Sigmoid colon (tissue), 7 donors: ENCODE measurements at places on chromosomes 13 and 19.
A peak's percentile ranks its signal among the peaks of the same experiment; 100 is the strongest.

DNA sequence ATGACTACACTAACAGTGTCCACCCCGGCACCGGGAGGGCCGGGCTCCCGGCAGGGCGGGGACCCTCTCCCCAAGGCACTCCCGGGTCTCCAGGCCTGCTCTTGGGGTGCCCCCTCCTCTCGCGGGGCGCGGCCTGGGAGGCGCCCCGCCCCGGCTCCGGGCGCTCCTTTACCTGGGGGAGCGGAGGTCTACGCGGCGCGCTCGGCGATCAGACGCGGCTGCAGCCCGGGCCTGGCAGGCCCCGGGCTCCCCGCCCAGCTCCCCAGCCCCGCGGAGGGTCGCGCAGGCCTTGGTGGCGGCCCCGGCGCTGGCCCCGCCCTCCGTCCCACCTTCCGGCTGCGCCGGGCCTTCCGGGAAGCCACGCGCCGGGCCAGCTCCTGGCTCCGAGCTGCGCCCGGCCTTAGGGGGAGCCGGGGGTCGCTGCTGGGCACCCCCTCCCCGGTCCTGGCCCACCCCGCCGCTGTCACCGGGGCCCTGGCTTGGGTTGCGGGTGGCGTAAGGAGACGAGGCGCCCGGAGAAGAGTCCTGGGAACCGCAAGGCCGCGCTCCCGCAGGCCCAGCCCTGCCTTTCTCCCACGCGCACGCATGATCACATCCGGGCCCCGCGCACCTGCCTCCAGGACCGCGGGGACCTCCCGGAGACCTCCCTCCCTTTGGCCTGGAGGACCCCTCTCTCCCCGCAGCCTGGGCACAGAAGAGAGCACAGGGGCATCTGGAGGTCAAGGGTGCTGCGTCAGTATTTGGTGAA, at the start of gene C19orf12:
Gene C19orf12 (minus strand): TSS at position 309 of the 748 bp plus-strand sequence. CDS start 6,848 bp downstream, outside the sequence.
- peak within 1 kb of the TSS; percentile 88 for H3K4me3 ChIP-seq
- DNase-seq = peak; percentile 76
- H3K27ac ChIP-seq = peak within 1 kb of the TSS; percentile 95
- no peaks in the 10 kb centered on the region for H3K4me1 ChIP-seq
- H3K27me3 ChIP-seq = no peaks in the 10 kb centered on the region

- H3K36me3 ChIP-seq = no peaks in the 10 kb centered on the region
- peak overlapping the region; percentile 98 for H3K27ac ChIP-seq
- no peak overlapping the region for H3K4me3 ChIP-seq
- H3K27me3 ChIP-seq = no peaks in the 10 kb centered on the region
- no peak for DNase-seq
Observed at GRCh38 chr13:110413016-110413675, 106.1 kb downstream of the COL4A2 start.

DNA sequence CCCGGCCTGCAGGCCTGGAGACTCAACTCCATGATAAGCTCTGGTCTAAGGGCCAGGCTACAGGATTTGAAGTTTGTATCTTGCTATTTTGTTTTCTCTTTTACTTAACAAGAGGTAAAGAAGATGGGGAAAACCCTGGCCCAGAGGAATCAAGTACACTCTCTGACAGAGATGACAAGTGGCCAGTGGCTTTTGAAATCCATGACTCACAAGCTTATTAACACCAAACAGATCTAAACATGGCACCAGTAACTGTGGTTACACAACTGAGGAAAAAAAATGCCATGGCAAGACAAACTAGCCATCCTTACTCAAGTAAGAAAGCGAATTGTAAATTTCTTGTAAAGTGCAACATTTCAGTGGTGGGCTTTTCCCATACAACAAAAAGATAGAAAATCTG, 72.6 kb upstream of the SERTM1 start:
- DNase-seq = no peak
- no peak overlapping the region for H3K27ac ChIP-seq
- H3K4me3 ChIP-seq = no peak overlapping the region
- no peaks in the 10 kb centered on the region for H3K4me1 ChIP-seq
- H3K36me3 ChIP-seq = no peaks in the 10 kb centered on the region

- no peak overlapping the region for H3K4me3 ChIP-seq
- H3K36me3 ChIP-seq = no peaks in the 10 kb centered on the region
- DNase-seq = peak; percentile 55
- no peaks in the 10 kb centered on the region for H3K27me3 ChIP-seq
- peaks cover 8% of the 10 kb centered on the region for H3K4me1 ChIP-seq
- H3K27ac ChIP-seq = no peak overlapping the region
Observed at GRCh38 chr13:30835442-30835841, 70.6 kb upstream of the MEDAG start.

DNA sequence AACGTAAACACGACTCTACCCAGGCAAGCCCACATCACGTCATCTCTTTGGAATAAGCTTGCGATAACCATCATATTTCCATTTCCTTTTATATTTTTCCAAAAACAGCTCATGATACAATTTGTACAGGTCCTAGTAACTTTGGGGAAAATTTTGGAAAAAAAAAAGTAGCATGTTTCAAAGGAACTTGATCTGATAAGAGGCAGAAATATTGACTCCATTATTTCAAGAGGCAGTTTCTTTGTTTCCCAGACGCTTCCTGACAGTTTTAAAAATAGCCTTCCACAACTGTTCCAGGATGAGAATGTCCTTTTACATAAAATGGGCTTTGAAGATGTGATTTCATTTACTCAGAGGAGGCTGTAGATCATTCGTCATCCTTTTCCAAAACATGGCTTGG, 23.1 kb downstream of the KLF2 start:
- H3K4me3 ChIP-seq = no peak overlapping the region
- peaks cover 4% of the 10 kb centered on the region for H3K4me1 ChIP-seq
- H3K27ac ChIP-seq = no peak overlapping the region
- no peaks in the 10 kb centered on the region for H3K36me3 ChIP-seq

GRCh38 chr13:41588899-41589298, 131.5 kb downstream of the RGCC start:
- H3K27me3 ChIP-seq = no peaks in the 10 kb centered on the region
- H3K36me3 ChIP-seq = no peaks in the 10 kb centered on the region
- no peak for DNase-seq
- H3K4me3 ChIP-seq = no peak overlapping the region

GRCh38 chr19:3175781-3176714, 2.5 kb upstream of the S1PR4 start:
- H3K27me3 ChIP-seq = no peaks in the 10 kb centered on the region
- H3K36me3 ChIP-seq = no peaks in the 10 kb centered on the region
- DNase-seq = no peak
- H3K4me3 ChIP-seq = no peak overlapping the region

DNA sequence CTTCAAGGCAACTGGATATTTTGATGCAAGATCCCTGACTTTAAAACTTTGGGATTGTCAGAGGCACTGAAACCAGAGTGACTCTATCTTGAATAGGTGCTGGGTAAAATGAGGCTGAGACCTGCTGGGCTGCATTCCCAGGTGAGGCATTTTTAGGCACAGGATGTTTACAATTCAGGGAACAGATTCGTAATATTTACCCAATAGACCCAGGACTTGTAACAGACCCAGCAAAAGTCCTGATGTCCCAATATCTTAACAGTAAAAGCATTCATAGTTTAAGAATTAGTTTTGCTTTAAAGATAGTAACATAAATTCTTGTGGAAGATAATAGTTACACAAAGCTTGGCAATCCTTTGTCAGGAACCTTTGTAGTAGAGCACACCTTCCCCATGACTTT, 166.2 kb downstream of the FGF14 start:
- no peaks in the 10 kb centered on the region for H3K4me1 ChIP-seq
- H3K4me3 ChIP-seq = no peak overlapping the region
- DNase-seq = no peak

DNA sequence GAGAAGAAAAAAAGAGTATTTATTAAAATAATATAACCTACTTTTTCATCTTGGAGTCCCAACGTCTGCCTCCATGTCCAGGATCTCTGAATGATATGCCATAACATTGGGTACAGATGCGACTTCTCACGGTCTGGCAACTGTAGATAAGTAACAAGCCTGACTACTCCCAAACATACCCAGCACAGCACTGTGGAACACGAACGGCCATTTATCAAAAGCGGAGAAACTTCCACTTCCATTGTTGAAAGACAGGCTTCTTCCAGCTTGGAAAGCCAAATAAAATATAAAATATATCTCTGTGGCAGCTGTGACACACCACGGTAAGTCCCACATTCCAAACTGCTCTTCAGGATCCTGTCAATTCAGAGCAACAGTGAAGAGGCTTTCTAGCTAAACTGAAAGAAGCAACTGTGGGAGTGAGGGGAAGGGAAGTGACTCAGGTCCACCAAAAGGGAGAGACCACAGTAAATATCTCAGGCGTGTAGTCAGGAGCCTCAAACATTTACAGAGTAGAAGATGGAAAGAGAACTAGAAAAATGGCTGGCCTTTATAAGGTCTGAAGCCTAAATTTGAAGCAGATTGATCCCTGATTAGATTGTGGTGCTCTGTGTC, 331.7 kb downstream of the LIG4 start:
- no peaks in the 10 kb centered on the region for H3K36me3 ChIP-seq
- no peak overlapping the region for H3K4me3 ChIP-seq
- DNase-seq = no peak
- no peaks in the 10 kb centered on the region for H3K27me3 ChIP-seq

DNA sequence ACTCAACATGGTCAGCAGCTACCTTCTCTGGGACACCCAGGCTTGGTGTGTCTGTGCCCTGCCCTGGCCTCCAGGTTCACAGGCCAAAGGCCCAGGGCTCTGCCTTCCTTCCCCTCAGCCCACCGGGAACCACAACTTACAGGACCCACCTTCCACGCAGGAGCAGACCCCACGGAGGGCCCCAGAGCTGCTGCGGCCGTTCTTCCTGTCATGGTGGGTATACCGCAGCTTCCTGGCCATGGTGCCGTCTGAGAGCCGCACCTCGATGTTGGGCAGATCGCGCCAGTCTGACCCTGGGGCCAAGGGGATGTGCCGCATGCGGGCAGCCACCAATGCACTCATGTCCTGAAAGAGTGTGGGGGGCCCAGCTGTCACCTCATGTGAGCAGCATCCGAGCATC, 17.2 kb upstream of the EIF3G start:
- no peaks in the 10 kb centered on the region for H3K27me3 ChIP-seq
- H3K4me3 ChIP-seq = no peak overlapping the region
- H3K4me1 ChIP-seq = no peaks in the 10 kb centered on the region
- DNase-seq = no peak

DNA sequence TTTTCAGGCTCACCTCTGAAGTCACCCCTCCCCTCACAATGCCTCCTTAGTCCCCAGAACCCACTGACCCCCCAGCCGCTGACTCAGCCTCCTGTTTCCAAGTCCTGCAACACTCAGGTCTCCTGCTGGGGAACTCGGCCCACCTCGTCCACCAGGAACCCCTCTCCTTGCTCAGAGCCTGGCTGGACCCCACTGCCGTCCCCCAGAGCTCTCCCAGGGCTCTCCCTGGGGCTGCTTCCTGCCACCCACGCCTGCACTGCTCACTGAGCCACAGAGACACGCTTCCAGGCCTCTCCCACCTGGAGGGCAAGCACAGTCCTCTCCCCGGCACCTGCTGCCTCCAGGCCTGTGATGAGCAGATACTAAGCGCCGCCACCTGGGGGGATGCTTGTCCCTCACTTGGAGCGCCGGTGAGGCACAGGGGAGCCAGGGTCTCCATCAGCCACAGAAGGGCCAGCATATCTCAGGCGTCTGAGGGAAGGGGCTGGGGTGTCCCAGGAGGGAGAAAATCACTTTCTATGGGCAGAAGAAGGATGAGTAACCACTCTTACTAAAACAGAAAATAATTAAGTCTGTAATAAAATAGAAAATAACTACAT, 53.8 kb downstream of the KLF2 start:
- no peak overlapping the region for H3K4me3 ChIP-seq
- H3K27me3 ChIP-seq = no peaks in the 10 kb centered on the region
- DNase-seq = peak; percentile 57
- no peak overlapping the region for H3K27ac ChIP-seq
- H3K36me3 ChIP-seq = no peaks in the 10 kb centered on the region

- H3K4me3 ChIP-seq = no peak overlapping the region
- DNase-seq = no peak
- H3K27ac ChIP-seq = no peak overlapping the region
- H3K27me3 ChIP-seq = no peaks in the 10 kb centered on the region
- H3K36me3 ChIP-seq = no peaks in the 10 kb centered on the region
Observed at GRCh38 chr19:45243144-45243732, 2.0 kb downstream of the EXOC3L2 start.

DNA sequence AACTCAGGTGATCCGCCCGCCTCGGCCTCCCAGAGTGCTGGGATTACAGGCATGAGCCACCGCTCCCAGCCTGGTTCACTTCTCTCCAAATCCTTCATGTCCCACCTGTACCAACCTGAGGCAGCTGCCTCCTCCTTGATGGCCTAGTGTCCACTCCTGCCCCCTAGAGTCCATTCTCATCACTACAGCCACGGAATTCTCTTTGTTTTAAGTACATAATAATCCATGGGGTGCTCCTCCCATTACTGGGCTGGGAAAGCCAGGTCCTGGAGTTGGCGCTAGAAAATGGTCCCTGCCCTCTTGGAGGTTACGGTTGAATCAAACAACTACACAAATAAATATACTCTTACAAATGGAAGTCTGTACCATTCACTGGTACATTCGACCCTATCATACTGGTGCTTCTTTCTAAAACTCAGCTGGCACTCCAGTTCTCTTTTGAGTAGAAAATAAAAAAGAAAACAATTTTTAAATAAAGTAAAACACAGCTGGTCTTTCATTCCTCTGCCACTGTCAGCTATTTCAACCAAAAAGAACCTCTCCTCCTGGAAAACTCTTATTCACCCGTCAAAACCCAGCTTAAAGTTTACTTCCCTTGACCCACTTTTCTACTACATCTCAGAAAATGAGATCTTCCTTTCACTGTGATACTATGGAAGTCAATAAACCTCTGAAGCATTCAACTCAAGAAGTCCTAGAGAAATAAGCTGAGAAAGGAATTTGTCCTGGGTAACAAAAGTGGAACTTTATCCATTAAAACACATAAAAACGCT, 22.4 kb upstream of the ARHGEF18 start:
- H3K27ac ChIP-seq = no peak overlapping the region
- H3K4me1 ChIP-seq = no peaks in the 10 kb centered on the region

- no peak overlapping the region for H3K4me3 ChIP-seq
- H3K27ac ChIP-seq = no peak overlapping the region
- H3K4me1 ChIP-seq = no peaks in the 10 kb centered on the region
- DNase-seq = no peak
Observed at GRCh38 chr13:93101226-93101734, 125.3 kb upstream of the GPC6 start.

DNA sequence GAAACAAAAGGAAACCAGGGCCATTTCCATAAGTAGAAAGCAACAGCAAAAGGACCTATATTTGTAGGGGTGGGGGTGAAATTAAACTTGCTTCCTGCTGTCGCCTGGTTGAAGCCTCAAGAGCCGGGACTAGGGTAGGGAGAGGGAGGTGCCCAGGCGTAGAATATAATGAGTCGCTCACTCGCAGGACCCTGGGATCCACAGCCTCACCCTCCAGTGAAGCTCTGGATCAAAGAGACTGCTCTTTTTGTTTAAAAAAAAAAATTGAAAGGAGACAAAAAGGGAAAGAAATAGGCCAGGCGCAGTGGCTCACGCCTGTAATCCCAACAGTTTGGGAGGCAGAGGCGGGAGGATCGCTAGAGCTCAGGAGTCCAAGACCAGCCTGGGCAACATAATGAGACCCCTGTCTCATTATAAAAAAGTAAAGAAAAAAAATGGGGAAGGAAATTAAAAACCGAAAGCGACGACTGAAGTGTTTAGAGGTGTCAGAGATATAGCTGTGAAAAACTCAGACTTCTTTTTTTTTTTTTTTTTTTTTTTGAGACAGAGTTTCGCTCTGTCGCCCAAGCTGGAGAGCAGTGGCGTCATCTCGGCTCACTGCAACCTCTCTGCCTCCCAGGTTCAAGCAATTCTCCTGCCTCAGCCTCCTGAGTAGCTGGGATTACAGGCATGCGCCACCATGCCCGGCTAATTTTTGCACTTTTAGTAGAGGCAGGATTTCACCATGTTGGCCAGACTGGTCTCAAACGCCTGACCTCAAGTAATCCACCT, 10.9 kb upstream of the ADGRE5 start:
- peak overlapping the region; percentile 67 for H3K27ac ChIP-seq
- H3K4me1 ChIP-seq = no peaks in the 10 kb centered on the region
- no peak for DNase-seq
- no peaks in the 10 kb centered on the region for H3K27me3 ChIP-seq
- H3K4me3 ChIP-seq = no peak overlapping the region
- no peaks in the 10 kb centered on the region for H3K36me3 ChIP-seq
